ENCODE measurements at places on chromosomes 1 and 21. TPM values are rescaled to one million over a fixed set of nuclear protein-coding genes. Genes with fewer than 3 reads are reported as not detected.

DNA sequence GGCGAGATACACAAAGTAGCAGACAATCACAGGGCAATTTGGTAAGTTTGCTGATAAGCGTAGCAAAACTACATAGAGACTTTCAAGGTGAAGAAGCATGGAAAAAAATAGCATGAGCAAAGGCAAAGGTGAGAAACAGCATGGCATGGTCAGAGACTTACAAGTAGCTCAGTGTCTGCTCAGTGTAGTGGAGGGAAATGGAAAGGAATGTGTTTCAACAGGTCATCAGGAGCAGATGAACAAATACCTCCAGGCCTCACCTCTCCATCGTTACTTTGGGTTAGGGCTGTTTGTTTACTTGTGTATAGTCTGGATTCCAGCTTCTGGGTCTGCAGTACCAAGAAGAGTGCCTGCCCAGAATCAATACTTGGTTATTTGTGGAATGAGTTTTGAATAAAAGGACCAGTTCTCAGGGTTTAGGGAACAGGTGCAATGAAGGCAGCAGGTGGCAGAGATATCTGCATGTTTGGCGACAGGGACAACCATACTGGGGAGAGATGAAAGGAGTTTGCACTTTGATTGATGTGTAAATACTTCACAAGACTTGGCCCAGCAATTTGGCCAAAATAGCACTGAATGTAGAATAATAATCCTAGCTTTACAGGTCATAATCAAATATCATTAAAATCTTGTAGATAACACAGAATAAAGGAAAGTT, 97.0 kb upstream of the FGGY start:
- no peaks in the 10 kb centered on the region for H3K4me1 ChIP-seq
- DNase-seq: no peak
- H3K36me3 ChIP-seq: no peaks in the 10 kb centered on the region
- H3K27ac ChIP-seq: no peak overlapping the region
- no peak overlapping the region for H3K4me3 ChIP-seq
- H3K27me3 ChIP-seq: peaks cover 2% of the 10 kb centered on the region

Gene FLG
- not detected for total RNA-seq

Gene NDUFV3
- total RNA-seq: 18.2 TPM

- no peak overlapping the region for H3K4me3 ChIP-seq
- no peaks in the 10 kb centered on the region for H3K4me1 ChIP-seq
- H3K27ac ChIP-seq: no peak overlapping the region
- DNase-seq: no peak
These were observed 149.1 kb downstream of the ZNF281 start for GRCh38 chr1:200260597-200261335.

Gene FMO3
- total RNA-seq: not detected

DNA sequence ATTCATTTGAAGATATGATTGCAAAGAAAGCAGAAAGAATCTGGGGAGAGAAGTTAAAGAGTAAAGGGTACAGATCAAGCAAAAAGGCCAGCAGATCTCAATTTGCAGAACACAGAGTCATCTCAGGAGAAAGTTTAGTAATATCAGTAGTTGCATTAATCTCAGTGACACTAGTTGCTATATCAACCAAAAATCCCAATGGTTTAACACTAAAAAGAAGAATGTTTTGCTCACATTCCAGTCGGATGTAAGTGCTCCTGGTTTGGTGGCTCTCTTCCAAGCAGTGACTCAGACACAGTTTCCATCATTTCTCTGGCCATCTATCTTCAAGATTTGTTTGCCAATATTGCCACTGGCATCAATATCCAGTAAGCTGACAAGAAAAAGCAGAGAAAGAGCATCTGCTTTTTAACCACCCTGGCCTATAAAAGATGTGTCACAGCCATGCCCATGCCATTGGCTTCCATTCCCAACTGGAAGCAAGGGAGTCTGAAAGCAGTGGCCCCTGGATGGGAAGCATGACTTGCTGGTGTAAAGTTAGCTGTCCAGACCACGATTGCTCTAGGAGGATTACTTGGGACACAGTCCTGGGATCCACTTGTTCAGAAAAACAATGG, 45.5 kb upstream of the AIM2 start:
- no peak overlapping the region for H3K27ac ChIP-seq
- H3K4me1 ChIP-seq: no peaks in the 10 kb centered on the region
- no peaks in the 10 kb centered on the region for H3K36me3 ChIP-seq
- H3K4me3 ChIP-seq: no peak overlapping the region

Gene RPS6KA1
- total RNA-seq: 97.4 TPM

Gene CDA
- total RNA-seq: not detected

GRCh38 chr1:193181985-193182384, 4.4 kb downstream of the B3GALT2 start:
- peaks cover 14% of the 10 kb centered on the region for H3K4me1 ChIP-seq
- H3K27me3 ChIP-seq: no peaks in the 10 kb centered on the region
- DNase-seq: no peak
- no peak overlapping the region for H3K27ac ChIP-seq

Gene HHAT
- total RNA-seq: 6.0 TPM

Gene PLA2G2A
- not detected for total RNA-seq

Gene GLRX2
- total RNA-seq: 5.2 TPM

DNA sequence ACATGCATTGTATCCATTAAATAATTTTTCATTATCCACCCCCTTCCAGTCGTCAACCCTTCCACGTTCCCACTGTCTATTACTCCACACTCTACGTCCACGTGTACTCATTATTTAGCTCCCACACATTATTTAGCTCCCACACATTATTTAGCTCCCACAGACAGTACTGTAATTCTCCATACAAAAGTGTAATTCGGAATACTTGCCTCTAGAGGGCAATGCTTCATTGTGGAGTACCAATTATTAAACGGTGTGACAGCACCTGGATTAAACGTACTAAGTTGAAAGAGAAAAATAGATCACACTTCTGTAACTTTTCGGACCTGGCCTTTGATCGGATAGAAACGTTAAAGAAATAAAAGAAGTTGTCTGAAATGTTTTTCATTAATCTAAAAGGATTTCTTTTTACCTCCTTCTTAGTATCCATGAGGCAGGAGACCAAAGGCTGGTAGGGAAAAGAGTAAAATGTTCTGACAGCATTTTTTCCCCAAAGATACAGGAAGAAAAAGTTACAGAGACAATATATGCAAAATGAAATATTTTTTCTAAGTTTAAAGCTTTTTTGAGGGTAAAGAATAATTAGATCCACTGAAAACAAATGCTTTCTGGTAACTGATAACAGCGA, 99.2 kb downstream of the LHX8 start:
- H3K27me3 ChIP-seq: no peaks in the 10 kb centered on the region
- no peaks in the 10 kb centered on the region for H3K36me3 ChIP-seq
- no peak overlapping the region for H3K27ac ChIP-seq
- DNase-seq: peak; percentile 9
- H3K4me1 ChIP-seq: no peaks in the 10 kb centered on the region
- H3K4me3 ChIP-seq: no peak overlapping the region

DNA sequence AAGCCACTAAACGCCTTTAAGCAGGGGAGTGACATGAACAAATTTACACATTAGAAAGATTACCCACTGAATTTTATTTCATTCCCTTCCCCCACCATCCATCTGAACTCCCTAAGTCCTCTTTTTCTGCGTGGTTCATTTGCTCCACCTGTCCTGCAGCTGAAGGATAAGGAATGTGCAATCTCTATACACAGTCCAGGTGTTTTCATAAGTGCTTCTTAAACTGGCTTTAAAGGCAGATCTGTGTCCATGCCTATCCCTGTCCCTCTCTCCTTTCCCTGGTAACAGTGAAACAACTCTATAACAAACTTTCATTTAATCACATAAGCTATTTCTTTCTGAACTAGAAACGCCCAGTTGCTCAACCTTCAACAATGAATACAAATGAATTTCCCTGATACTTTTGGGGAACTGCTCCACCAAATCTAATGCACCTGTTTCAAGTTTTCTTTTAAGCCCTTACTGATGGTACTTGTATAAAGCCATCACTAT, 8.4 kb downstream of the GSTM3 start:
- H3K36me3 ChIP-seq: peaks cover 2% of the 10 kb centered on the region
- H3K27ac ChIP-seq: no peak overlapping the region
- H3K4me1 ChIP-seq: no peaks in the 10 kb centered on the region
- peaks cover 4% of the 10 kb centered on the region for H3K27me3 ChIP-seq

Gene PPP2R5A
- total RNA-seq: 64.6 TPM

DNA sequence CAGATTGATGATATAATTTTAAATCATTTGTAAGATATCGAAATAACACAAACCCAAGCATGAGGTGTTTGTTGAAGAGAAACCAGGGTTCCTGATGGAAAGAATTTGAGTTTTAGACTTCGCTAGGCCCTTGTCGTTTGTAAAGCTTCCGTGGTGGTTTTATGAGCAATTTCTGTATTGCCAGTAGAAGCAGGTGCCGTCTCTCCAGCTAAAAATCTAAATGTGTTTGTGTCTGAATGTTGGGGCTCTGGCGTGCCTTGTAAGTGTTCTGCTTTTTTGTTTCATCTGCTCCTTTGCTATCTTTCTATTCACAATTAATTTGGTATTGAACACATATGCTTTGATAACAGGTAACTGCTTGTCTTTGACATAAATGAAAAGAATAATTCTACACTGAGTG, 27.5 kb downstream of the CHRM3 start:
- H3K4me1 ChIP-seq: no peaks in the 10 kb centered on the region
- no peaks in the 10 kb centered on the region for H3K27me3 ChIP-seq
- H3K36me3 ChIP-seq: no peaks in the 10 kb centered on the region
- no peak for DNase-seq
